Liver (tissue), 10 donors: ENCODE measurements at places on chromosomes 5 and 9. TPM values are rescaled to one million over a fixed set of nuclear protein-coding genes. Genes with fewer than 3 reads are reported as not detected.
A peak's percentile ranks its signal among the peaks of the same experiment; 100 is the strongest.

- no peaks in the 10 kb centered on the region for H3K36me3 ChIP-seq
- H3K27ac ChIP-seq = no peak overlapping the region
- no peaks in the 10 kb centered on the region for H3K4me1 ChIP-seq
- H3K27me3 ChIP-seq = no peaks in the 10 kb centered on the region
- H3K4me3 ChIP-seq = no peak overlapping the region
These were observed 149.4 kb downstream of the CWC27 start for GRCh38 chr5:64918083-64918482.

DNA sequence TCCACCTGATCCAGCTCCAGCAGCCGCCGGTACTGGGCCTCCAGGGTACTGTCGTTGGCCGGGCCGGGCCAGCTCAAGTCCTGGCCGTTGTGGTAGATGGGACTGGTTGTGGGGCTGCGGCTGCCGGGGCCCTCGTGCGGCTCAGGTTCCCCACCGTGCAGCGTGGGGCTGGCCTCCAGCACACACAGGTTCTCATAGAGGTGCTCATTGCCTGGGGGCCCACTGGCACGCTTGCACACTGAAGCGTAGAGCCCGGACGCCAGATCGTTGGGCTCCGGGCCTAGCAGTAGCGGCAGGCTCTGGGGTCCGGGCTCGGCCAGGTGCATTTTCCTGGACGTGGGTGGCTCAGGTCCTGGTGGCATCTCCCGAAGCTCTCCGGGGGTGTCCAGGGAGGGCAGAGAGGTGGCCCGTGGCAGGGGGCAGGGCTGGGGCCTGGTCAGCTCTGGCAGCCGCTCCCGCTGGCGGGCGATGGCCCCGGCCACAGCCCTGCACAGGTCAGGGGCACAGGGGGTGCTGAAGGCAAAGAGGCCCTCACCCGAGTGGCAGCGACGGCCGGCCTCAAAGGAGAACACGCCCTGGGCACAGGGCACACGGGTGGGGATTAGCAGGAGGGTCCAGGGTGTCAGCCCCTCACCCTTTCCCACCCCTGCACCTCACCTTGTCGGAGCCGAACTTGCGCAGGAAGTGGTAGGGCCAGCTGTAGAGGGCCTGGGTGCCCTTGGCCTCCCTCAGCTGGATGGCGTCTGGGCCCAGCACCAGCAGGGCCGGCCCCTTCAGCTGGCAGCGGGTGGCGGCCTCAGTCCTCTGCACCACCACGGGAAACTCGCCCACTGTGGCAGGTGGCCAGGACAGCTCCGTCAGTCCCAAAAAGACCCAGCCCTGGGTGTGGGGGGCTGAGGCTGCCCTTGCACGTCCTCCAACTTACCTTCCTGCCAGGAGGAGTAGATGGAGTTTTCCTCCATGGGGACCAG lies 5.3 kb downstream of the DOK3 start:
- peaks cover 3% of the 10 kb centered on the region for H3K4me1 ChIP-seq
- H3K27ac ChIP-seq = no peak overlapping the region
- H3K4me3 ChIP-seq = no peak overlapping the region

ZBED3 gene
- 5.2 TPM for polyA plus RNA-seq

SRD5A1 gene
- 52.2 TPM for polyA plus RNA-seq

FANCC gene
- polyA plus RNA-seq = 9.3 TPM

EQTN gene
- polyA plus RNA-seq = not detected

- H3K27ac ChIP-seq = peak overlapping the region; percentile 81
- H3K36me3 ChIP-seq = no peaks in the 10 kb centered on the region
- H3K4me3 ChIP-seq = peak overlapping the region; percentile 70
- H3K4me1 ChIP-seq = peaks cover 5% of the 10 kb centered on the region
- no peaks in the 10 kb centered on the region for H3K27me3 ChIP-seq
- no peak for DNase-seq
These were observed 1.3 kb upstream of the ANKRD18A start for GRCh38 chr9:38621434-38622287.

PAEP gene
- not detected for polyA plus RNA-seq

AGGF1 gene
- polyA plus RNA-seq = 7.2 TPM
